ENCODE measurements at places on chromosomes 6 and 20.

- no peak for DNase-seq
Measured at GRCh38 chr6:138582573-138582972, 83.3 kb upstream of the NHSL1 start.

DNA sequence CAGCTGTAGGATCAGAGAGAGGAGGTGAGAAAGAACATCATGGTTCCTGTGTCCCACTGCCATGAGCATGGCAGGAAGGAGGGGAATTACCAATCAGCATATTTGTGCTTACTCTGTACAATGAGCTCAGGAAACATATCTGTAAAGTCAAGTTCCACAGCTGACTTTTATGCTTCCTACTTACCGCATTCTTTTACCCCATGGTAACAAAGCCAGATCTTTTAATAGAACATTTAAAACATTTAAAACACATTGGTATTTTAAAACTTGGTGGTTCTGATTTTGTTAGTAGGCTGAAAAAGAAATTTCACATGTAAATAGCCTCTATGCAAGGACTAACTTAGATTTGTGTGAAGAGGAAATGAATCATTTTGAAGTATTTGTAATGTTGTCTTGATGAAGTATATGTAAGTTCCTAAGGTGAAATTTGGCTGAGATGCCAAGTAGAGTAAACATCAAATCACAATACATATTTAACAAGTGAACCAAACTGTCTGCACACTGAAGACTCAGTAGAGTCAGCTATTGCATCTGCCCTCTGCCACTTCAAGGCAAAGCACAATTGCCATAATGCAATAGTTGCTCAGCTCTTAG lies 114.7 kb downstream of the GJA10 start:
- DNase-seq, result no peak

DNA sequence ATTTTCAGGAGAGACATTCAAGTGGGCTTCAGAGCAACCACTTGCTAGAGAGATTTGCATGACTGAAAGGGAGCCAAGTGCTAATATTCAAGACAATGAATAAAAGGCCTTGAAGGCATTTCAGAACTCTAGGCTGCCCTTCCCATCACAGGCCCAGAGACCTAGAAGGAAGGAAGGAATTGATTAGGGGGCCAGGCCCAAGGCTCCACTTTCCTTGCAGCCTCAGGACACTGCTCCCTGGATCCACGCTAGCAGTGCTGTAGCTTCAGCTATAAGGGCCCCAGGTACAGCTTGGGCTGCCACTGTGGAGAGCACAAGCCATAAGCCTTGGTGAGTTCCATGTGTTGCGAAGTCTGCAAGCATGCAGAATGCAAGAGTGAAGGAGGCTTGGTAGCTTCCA lies 731.9 kb upstream of the FLRT3 start:
- DNase-seq, result no peak

- peak; percentile 46 for DNase-seq
Measured at GRCh38 chr6:33029328-33030184, 20.2 kb upstream of the HLA-DOA start.

DNA sequence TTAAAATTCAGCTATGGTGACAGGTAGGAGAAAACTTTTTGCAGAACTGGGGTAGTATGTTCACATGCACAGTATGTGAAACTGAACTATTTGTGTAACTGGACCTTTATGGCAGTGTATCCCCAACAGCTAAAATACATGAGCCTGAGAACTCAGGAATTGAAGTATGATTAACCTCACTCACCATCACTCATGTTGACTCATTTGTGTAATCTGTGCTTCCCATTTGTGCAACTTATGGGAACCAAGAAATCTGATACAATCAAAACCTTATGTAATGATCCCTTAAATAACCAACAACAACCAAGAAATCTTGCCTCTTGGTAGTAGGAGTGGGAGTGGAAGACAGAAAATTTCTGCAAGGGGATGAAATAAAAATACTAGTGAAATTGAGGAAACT lies 674.9 kb downstream of the HDGFL1 start:
- DNase-seq, result no peak

GRCh38 chr6:110180228-110181008 lies at the start of gene CDC40:
Gene CDC40, plus strand, starts transcription at chr6:110180427. Its CDS starts 18 bp downstream, at chr6:110180445.
- no peak for DNase-seq

- no peak for DNase-seq
Measured at GRCh38 chr6:5753209-5753608, 253.5 kb downstream of the NRN1 start.

Data from CD4-positive, alpha-beta T cell treated with Interleukin-4 for 4 hours (primary cell).